Activated B cell treated with CpG ODN at 0.5 μM for 24 hours (primary cell): ENCODE measurements at places on chromosomes 13 and 19. TPM values are rescaled to one million over a fixed set of nuclear protein-coding genes. Genes with fewer than 3 reads are reported as not detected.
A peak's percentile ranks its signal among the peaks of the same experiment; 100 is the strongest.

Gene INTS6
- total RNA-seq = 55.3 and 68.7 TPM in 2 replicates

- H3K36me3 ChIP-seq = no peaks in the 10 kb centered on the region
- no peak overlapping the region for H3K4me3 ChIP-seq
- H3K27ac ChIP-seq = no peak overlapping the region
- no peaks in the 10 kb centered on the region for H3K4me1 ChIP-seq
- H3K27me3 ChIP-seq = no peaks in the 10 kb centered on the region
These were observed 104.5 kb upstream of the DIAPH3 start for GRCh38 chr13:60268203-60268555.

GRCh38 chr19:14052470-14052869 lies 9.4 kb downstream of the PALM3 start:
- H3K4me1 ChIP-seq = peaks cover 3% of the 10 kb centered on the region
- H3K27me3 ChIP-seq = peaks cover 8% of the 10 kb centered on the region
- no peak overlapping the region for H3K27ac ChIP-seq
- no peak overlapping the region for H3K4me3 ChIP-seq

GRCh38 chr19:30696514-30696913 lies 324.3 kb downstream of the ZNF536 start:
- no peaks in the 10 kb centered on the region for H3K36me3 ChIP-seq
- peaks cover 1% of the 10 kb centered on the region for H3K27me3 ChIP-seq
- no peak for DNase-seq

DNA sequence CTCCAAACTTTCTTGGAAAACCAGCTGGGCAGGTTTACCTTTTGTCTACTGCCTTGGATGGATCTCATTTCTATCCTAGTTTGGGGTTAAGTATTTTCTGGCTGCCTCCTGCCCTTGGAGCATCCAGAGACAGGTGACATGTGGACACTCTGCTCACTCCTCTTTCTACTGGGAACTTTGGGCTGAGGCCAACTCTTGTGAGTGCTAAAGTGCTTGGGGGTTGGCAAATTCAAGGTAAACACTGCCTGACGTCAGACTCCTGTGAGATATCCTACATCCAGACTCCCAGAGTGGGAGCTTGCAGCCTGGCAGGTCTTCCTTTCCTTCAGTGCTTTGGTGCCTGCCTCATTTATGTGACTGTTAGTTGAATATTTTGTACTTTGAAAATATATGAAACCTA lies 388.1 kb downstream of the KCNRG start:
- H3K27ac ChIP-seq = no peak overlapping the region
- no peaks in the 10 kb centered on the region for H3K36me3 ChIP-seq
- H3K27me3 ChIP-seq = no peaks in the 10 kb centered on the region
- no peak for DNase-seq
- no peak overlapping the region for H3K4me3 ChIP-seq

GRCh38 chr19:8705742-8706141 lies 7.1 kb upstream of the ACTL9 start:
- DNase-seq = no peak
- peaks cover 4% of the 10 kb centered on the region for H3K4me1 ChIP-seq
- no peaks in the 10 kb centered on the region for H3K36me3 ChIP-seq
- H3K27me3 ChIP-seq = peaks cover 9% of the 10 kb centered on the region

GRCh38 chr13:61045251-61045650 lies 370.4 kb downstream of the PCDH20 start:
- H3K4me1 ChIP-seq = no peaks in the 10 kb centered on the region
- no peak overlapping the region for H3K4me3 ChIP-seq
- no peaks in the 10 kb centered on the region for H3K27me3 ChIP-seq
- no peak for DNase-seq

DNA sequence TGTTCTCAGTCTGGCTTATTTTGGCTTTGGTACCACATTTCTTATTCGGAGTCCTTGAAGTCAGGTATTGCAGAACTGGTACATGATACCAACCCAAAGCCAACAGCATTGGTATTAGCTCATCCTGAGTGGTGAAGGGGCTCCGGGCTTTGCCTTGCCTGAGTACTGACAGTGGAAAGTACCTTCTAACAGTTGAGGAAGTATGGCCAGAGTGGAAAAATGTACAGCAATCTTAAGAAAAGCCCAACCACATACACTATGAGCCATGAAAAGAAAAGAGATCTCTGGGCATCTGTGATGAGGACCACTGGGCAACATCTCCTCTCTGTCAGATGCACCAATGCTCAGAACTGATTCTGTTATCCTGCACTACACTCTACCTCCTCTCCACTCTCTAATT lies 8.3 kb downstream of the LCP1 start:
- peaks cover 98% of the 10 kb centered on the region for H3K4me1 ChIP-seq
- peak overlapping the region; percentile 85 for H3K27ac ChIP-seq
- DNase-seq = no peak
- peaks cover 87% of the 10 kb centered on the region for H3K36me3 ChIP-seq

Gene KIR3DL2
- total RNA-seq = not detected in 2 replicates

DNA sequence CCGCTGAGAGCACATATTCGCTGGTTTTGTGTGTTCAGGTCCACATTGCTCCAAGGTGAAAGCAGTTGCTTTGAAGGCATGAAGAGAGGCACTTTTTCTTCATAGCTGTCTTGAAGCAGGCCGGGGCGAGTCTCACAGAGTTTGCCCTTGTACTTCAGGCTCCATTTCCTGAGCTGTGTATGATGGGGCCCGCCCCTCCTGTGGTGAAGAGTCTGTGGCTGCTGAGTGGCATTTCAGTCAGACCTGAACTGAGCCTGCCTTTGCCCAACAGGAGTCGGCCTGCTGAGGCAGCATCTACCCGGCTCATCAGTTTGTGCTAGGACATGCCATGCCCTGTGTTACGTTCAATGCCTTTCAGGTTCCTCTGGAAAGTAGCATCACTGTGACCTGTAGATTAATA lies 44.4 kb upstream of the C1QTNF9 start:
- no peak for DNase-seq
- no peaks in the 10 kb centered on the region for H3K27me3 ChIP-seq
- H3K27ac ChIP-seq = no peak overlapping the region
- peaks cover 38% of the 10 kb centered on the region for H3K4me1 ChIP-seq

GRCh38 chr13:47519626-47520025 lies 481.4 kb downstream of the SUCLA2 start:
- H3K4me1 ChIP-seq = no peaks in the 10 kb centered on the region
- H3K27me3 ChIP-seq = no peaks in the 10 kb centered on the region
- DNase-seq = no peak
- no peak overlapping the region for H3K4me3 ChIP-seq
- no peak overlapping the region for H3K27ac ChIP-seq

DNA sequence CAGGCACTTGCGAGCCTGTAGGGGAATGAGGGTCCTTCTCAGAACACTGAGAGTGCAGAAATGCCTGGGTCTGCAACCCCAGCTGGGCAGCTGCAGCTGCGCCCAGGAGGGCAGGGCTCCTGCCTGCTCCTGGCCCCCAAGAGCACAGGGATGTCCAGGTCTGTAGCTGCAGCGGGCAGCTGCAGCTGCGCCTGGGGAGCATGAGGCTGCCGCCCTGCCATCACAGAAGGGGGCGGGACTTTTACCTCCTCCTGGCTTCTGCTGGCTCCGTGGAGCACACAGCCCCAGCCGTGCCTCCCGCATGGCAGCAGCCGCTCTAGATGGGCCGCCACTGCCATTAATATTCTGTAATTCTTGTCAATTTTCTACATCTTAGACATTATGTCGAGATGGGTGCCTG lies 17.8 kb downstream of the CPB2 start:
- DNase-seq = no peak
- H3K27ac ChIP-seq = no peak overlapping the region
- H3K4me3 ChIP-seq = no peak overlapping the region
- no peaks in the 10 kb centered on the region for H3K36me3 ChIP-seq
- peaks cover 5% of the 10 kb centered on the region for H3K27me3 ChIP-seq

- no peak overlapping the region for H3K27ac ChIP-seq
- H3K4me3 ChIP-seq = no peak overlapping the region
- DNase-seq = no peak
- H3K27me3 ChIP-seq = no peaks in the 10 kb centered on the region
- H3K4me1 ChIP-seq = no peaks in the 10 kb centered on the region
These were observed 269.1 kb upstream of the EDNRB start for GRCh38 chr13:78187781-78188180.

DNA sequence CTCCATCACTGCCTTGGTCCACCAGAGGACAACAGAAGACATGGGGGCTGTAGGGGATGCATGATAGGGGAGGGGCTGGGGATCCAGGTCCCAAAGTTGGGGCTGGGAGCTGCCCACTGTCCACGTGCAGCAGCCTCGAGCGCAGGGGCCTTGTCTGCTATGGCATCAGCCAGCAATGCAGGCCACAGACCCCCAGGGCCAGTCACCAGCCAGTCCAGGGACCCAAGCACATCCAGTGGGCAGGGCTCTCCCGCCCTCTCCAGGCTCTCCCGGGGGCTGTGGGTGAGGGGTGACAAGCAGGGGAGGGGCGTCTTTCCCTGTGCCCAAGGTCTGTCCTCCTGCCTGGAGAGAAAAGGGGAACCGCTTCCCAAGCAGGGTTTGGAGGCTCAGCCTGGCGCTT lies 32.8 kb downstream of the PEPD start:
- peaks cover 9% of the 10 kb centered on the region for H3K36me3 ChIP-seq
- H3K4me3 ChIP-seq = no peak overlapping the region

DNA sequence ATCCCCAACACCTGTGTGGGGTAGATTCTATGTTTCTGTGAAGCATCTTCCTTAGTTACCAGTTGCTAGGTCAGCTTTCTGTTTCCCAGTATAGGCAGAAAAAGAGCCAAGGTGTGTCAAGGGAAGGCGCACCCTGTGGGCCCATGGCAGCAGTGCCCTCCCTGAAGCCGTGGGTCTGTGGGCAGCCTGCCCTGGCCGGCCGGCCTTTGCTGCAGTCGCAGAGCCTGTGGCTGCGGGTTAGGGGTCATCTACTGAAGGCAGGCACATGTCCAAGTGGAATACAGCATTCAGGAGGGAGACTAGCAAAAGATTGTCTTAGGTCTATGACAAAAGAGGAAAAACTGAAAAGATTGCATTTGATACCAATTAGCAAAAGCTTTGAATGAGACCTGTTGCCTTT lies 214.0 kb downstream of the IRS2 start:
- no peaks in the 10 kb centered on the region for H3K27me3 ChIP-seq
- no peak overlapping the region for H3K27ac ChIP-seq
- H3K4me3 ChIP-seq = no peak overlapping the region
- no peak for DNase-seq
